Endothelial cell of umbilical vein (primary cell): ENCODE measurements at places on chromosomes 11 and 22.

GRCh38 chr11:134644476-134645456, 232.7 kb upstream of the B3GAT1 start:
- no peak for DNase-seq

DNA sequence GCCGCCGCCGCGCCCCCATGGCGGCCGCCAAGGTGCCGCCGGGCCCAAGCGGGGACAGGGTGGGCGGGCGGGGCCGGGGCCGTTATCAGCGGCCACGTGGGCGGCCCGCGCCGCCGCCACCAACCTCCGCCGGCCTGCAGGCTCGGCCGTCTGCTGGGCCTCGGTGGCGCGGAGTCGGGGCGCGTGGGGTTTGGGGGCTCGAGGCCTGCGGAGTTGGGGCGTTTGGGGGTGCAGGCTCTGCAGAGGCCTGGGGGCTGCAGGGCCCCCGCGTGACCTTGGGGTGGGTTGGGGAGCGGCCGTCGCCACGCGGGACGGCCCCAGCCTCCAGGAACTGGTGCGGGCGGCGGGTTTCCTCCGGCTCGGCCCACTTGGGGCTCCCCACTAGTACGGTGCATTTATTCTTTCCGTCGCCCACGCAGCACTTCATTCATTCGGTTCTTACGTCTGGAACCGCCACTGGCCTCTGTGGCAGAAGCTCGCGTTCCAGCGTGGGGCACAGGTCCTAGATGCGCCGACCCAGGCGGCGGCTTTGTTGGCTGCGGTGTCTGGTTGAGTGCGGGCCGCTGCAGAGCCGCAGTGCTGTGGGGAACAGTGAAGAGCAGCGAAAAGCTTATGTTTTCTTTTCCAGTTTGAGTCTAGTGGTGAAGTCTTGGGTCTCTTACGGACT, 740 bp upstream of the TRMT2A start:
- DNase-seq, result peak; percentile 25

DNA sequence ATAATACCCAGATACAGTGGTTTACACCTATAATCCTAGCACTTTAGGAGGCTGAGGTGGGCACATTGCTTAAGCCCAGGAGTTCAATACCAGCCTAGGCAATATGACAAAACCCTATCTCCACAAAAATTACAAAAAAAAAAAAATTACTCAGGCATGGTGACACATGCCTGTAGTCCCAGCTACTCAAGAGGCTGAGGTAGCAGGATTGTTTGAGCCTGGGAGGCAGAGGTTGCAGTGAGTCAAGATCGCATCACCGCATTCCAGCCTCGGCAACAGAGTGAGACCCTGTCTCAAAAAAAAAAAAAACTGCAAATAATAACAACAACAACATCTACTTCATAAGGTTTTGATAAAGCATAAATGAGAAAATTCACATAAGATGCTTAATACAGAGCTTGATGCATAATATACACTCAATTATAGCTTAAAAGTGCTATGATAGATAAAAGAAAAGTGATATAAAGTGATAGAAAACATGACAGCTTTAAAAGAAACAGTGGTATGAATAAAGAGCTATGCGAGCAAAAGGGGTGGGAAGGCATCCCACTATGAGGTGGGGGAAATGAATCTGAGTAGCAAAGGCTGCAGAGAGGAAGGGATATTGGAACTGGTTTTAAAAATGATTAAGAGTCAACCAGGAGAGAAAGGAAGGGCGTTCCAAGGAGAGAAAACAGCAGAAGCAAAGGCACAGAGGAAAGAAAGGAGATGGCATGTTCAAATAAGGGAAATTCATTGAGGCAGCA, 197.6 kb downstream of the KIF18A start:
- peak; percentile 29 for DNase-seq

DNA sequence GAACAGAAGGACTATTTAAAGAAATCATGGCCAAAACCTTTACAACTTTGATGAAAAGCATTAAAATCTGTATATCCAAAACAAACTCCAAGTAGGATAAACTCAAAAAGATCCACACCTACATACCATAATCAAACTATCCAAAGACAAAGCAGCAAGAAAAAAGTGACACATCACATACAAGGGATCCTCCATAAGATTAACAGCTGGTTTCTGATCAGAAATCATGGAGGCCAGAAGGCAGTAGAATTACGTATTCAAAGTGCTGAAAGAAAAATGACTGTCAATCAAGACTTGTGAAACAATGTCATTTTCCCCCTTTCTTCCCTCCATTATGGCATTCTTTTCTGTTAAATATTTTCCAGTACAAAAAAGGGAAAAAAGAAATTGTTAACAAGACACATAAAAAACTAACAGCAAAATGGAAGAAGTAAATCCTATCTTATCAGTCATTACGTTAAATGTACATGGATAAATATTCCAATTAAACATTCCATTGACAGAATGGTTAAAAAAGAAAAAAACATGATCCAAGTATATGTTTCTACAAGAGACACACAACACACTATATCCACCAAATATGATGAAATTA, 34.2 kb upstream of the ARHGAP32 start:
- no peak for DNase-seq

- DNase-seq, result peak; percentile 44
These were observed 743.8 kb downstream of the NTM start for GRCh38 chr11:132114185-132114584.

DNA sequence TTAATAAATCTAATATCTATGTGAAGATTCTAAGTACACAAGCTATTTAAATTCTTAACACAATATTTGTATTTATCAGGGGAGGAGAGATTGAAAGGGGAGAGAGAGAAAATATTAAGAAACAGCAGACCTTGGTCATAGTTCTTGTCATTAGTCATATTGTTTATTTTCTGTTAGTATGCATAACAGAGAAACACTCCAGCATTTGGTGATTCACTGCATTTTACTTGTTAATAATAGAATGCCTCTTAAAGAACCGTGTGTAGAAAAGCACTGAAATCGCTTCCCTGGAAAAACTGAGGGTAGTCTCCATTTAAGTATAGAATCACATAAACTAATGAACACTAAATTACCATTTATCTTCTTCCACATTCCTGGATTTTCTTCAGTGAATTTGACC, 122.7 kb upstream of the TRPC6 start:
- DNase-seq, result no peak

GRCh38 chr11:132220474-132220873, 850.1 kb downstream of the NTM start:
- DNase-seq, result no peak

DNA sequence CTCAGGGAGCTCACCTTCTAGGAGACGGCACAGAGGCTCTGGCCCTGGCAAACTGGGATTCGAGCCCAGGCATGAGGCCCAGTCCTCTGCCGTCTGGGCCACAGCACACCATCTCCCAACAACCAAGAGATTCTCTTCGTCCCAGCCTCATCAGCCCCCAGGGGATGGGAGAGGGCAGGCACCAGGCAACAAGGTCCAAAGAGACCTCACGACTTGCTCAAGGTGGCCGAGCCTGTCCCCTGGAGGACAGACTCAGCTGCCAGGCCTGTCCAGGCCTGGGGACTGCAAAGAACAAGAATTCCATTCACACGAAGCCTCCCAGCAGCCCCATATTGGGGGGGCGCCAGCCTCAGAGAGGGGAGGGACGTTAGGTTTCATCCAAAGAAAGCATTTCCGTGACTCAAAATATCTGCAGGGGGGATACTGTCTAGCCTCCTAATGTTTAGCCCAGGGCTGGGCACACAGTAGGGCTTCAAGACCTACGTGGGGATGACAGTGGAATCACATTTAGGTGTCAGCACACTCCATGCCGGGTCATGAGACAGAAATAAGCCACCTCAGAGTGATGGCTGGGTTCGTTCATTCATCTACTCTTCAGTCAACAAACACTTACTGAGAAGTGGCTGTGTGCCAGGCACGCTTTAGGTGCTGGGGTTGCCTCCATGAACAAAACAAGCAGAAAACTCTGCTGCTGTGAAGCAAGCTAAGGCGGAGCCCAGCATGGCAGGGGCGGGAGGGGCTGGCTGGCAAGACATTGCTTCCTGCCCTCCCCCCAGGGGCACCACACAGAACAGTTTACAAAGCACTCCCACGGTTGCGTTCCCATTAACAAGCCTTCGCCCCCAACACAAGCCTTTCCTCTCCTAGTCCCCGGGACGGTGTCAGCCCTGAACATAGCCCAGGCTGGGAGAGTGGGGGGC, 1.2 kb downstream of the CARNS1 start:
- DNase-seq, result peak; percentile 18

DNA sequence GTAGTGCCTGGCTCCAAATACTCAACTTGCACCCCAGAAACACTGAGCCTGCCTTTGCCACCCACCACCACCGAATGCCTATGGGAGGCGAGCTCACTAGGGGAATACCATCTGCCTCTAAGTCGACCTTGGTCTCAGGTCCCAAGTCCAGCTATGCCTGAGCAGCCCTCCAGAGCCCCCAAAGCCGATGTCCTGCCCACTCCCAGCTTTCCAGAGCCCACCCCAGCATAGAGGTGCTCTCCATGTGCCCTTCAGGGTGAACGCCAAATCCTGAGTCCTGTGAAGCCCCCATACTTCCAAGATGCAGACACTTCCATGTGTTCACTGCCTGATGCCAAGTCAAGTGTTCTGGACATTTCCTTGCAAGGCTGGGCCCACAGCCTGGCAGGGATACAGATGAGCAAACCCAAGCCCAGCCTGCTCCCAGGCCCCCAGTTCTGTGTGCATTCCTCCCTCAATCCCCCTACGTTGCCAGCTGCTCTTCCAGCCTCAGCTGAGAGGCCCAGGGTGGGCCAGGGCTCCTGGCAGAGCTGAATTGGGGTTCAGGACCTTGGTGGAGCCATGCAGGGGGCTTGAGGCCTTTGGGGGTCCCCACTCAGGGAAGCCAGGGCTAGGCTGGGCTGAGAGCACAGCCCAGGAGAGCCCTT, 2.6 kb upstream of the KMT5B start:
- DNase-seq, result no peak

DNA sequence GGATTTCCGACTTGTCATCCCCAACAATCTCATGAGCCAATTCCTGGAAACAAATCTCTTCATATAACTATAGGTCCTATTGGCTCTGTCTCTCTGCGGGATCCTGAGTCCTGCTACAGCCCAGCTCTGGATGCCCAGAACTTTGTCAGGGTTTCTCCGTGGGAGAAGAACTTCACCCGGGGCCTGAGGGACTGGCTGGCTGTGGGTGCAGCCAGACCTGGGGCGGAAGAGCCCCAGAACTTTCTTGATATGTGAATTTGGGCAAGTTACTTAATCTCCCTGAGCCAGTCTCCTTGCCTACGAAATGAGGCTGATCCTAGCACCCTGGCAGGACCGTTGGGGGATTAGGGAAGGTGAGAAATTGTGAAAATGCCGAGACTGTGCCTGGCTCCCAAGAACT, 6.6 kb upstream of the TRIM29 start:
- DNase-seq, result no peak

DNA sequence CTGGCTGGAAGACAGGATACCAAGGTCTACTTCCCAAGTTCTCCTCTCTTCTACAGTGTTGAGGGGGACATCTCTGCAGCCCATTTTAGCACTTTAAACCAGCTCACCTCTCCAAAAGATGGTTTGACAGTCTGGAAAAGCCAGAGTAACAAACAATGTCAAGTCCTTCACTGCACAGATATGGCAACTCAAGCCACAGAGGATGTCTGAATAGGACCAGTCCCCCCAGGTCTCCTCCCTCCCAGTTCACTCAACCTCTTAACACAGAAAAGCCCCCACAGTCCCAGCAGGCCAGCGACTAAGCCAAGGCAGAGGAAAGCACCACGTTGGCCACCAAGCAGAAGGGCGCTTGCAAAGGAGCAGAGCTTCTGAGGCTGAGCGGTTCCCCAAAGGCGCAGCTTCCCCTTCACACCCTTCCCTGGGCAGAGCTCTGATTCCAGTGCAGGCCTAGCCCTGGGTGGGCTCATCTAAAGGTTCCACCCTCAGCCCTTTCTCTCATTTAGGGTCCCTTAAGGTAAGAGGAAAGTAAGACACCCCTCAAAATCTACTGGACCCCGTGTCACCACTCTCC, 62.7 kb downstream of the PAK1 start:
- DNase-seq, result no peak

DNA sequence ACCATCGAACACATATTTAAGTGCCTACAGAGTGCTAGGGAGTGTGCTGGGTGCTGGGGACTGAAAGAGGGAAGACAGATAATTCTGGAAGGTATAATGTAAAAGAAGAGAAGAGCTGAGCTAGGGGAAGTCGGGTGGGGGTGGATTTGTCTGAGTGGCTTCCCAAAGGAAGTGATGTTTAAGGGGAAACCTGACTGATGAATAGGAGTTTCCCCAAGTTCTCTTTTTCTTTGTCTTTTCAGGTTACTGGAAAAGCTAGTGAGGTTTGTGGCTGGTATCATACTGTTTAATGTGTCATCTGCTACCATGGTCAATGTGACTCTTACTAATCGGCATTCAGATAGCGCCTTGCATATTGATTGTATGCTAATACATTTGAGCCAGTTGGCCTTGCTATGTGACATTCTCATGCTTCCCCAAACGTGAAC, 151.6 kb upstream of the MTMR2 start:
- DNase-seq, result no peak

DNA sequence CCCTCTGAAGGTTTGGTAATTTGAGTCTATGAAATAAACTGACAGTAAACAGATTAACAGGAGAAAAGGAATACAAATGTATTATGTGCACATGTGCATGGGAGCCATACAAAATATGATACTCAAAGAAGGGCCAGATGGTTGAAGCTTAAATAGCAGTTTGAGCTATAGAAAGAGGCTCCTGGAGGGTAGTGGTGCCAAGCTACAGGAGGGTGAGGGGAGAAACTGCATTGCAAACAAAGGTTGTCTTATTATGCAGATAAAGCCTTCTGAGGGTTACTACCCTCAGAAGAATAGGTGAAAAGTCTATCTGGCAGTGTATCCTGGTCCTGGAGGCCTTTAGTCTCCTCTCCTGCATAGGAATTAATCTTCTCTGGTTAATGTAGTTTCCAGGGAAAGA, 267.3 kb upstream of the MPPED2 start:
- no peak for DNase-seq

DNA sequence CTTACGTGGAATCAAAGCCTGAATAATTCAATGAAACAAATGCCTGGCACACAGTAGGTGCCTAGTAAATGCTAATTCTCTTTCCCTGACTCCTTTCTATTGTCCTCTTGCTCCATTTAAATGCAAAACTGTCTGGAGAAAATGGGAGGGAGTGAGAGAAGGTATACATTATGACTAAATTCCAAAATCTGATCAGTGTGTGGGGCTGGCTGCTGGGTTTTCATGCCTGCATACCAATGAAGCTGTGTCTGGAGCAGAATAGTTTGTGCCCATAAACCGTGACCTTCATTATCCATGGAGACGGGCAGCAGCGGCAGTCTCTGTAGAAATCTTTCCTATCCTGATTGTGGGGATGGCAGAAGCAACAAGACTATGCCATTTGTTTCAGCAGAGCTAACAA, 223.4 kb upstream of the ZBED5 start:
- no peak for DNase-seq

- DNase-seq, result no peak
These were observed 25.8 kb upstream of the LMO1 start for GRCh38 chr11:8289492-8289918.

DNA sequence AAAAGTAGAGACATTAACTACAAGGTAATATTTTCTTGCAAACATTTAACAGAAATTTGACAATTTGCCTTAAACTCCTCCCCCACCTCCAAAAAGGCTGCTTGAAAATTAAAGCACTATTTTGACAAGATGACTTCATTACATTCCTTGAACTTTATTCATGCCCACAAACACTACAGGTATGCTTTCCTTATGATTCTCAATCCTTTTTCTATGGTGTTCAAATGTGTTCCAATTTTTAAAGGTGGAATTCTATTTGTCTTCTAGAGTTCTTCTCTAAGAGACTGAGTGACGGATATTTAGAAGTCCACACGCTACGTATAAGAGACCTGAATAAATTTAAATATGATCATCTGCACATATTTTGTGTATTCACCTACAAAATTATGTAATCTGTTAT, 69.4 kb downstream of the MRTFA start:
- no peak for DNase-seq
